ENCODE measurements at places on chromosomes 13 and 19. TPM values are rescaled to one million over a fixed set of nuclear protein-coding genes. Genes with fewer than 3 reads are reported as not detected.

DNA sequence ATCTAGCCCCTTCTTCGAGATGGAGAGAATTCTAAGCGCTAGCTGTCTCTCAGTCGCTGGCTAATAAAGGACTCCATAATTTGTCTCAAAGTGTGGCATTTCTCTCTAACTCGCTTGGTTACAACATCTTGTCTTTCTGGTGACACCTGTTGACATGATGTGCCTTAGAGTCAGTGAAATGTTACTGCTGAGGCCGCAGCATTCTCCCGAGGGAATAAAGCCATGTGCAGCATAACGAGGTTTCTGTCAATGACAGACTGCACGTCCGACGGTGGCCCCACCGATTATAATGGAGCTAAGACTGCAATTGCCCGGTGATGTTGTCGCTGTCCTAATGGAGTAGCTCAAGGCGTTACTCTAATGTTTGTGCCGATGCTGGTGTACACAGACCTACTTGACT, 20.3 kb upstream of the GPR32 start:
- no peak for DNase-seq

GRCh38 chr13:64849196-64849595, 2380.9 kb downstream of the PCDH9 start:
- DNase-seq = no peak

DNA sequence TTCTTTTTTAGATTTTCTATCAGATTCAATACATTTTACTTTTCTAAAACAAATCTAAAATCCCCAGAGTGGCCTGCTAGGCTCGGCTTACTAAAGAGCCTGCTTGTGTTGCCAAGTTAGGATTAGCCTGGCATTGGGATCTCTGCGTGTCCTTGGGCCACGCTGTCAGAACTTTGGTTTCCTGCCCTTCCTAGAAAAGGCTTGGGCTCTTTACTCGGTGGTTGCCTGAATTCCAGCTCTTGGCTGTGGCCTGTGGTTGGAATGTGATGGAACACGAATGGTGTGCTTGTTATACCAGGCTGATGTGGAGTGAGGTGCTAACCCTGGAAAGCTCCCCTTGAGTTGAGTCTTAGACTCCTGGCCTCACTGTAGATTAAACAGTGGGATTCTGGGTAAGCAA, 8.5 kb downstream of the SPATA13 start:
- DNase-seq = no peak

Gene ZNF208
- polyA plus RNA-seq = 0.34 TPM

- no peak for DNase-seq
Measured at GRCh38 chr19:31616031-31616430, 266.8 kb upstream of the TSHZ3 start.

DNA sequence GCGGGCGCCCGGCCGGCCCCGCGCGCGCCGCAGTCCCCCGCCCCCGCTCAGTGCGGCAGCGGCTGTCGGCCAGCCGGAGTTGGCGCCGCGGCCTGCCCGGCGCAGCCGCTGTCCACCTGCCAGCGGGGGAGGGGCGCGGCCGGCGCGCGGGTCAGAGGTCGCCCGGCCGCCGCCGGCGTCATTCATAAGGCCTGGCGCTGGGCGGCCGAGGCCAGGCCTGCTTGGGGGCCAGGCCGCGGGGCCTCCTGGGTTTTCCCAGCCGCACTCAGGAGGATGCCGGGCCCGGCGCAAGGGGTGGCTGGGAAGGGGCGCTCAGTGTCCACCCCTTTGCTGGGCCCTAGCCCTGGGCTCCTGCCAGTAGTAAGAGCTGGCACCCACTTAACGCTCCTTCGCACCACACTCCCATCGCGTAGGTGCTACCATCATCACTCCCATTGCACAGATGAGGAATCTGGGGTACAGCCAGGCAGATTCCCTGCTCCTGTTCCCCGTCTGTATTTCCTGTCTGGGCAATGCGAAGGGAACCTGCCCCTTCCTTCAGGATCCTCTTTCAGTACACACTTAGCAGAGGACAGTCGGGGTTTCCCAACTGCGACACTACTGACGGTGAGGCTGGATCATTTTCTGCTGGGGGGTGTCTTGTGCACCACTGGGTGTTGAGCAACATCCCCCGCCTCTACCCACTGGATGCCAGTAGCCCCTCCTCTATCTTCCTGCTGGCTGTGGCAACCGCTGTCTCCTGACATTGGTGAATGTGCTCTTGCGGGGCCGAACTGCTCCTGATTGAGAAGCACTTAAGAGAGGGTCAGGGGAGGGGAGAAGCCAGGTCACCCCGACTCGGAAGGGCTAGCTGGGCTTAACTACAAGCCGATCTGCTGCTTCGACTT, 846 bp upstream of the PRKACA start:
- DNase-seq = peak; percentile 64

Gene FGF9
- 0.06 TPM for polyA plus RNA-seq

DNA sequence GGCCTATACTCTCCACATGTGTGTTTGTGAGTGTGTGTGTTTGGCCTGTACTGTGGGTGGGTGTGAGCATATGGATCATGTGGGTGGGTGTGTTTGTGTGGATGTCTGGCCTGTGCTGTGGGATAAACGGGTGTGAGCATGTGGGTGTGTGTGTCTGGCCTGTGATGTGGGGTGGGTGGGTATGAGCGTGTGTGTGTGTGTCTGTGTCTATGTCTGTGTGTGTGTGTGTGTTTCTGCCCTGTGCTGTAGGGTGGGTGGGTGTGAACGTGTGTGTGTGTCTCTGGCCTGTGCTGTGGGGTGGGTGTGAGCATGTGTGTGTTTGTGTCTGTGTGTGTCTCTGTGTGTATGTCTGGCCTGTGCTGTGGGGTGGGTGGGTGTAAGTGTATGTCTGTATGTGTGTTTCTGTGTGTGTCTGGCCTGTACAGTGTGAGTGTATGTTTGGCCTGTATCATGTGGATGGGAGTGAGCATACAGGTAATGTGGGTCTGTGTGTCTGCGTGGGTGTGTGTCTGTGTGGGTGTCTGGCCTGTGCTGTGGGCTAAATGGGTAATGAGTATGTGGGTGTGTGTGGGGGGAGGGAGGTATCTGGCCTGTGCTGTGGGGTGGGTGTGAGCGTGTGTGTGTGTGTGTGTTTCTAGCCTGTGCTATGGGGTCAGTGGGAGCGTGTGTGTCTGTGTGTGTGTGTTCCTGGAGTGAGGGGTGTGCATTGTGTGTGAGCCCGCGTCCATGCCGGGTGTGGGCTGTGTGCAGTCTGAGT, 20.8 kb upstream of the KCTD15 start:
- DNase-seq = no peak
